Gastroesophageal sphincter (tissue), 4 donors: ENCODE measurements at places on chromosomes 7 and 10.

GRCh38 chr7:94662548-94662947 is 6.6 kb upstream of the SGCE start:
- no peak for ATAC-seq

- ATAC-seq = no peak
These were observed 1.7 kb downstream of the ABCC2 start for GRCh38 chr10:99784016-99784726.

- ATAC-seq = no peak
These were observed 213.9 kb upstream of the LRRN3 start for GRCh38 chr7:110877016-110877415.

DNA sequence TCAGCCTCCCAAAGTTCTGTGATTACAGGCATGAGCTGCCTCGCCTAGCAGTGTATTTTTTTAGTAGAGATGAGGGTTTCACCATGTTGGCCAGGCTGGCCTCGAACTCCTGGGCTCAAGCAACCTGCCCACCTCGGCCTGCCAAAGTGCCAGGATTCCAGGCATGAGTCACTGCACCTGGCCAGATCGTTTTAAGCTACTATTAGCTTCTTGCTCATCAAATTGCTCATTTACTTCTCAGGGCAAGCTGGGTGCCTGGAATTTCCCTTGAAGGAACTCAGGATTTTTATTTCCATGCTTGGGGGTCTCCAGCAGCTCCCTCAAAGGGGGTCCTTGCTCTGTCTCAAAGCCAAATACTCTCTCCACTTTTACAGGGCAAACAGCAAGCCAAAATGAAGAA is 798.0 kb upstream of the AUTS2 start:
- no peak for ATAC-seq

- ATAC-seq = no peak
These were observed 650.4 kb upstream of the CELF2 start for GRCh38 chr10:10367264-10367663.

- ATAC-seq = no peak
These were observed 480.2 kb downstream of the KCNMA1 start for GRCh38 chr10:77157248-77158019.

- no peak for ATAC-seq
These were observed 143.8 kb downstream of the RSU1 start for GRCh38 chr10:16673443-16673842.

- ATAC-seq = no peak
These were observed 111.6 kb downstream of the PHTF2 start for GRCh38 chr7:77910124-77910523.

- no peak for ATAC-seq
These were observed 70.7 kb downstream of the RBAK start for GRCh38 chr7:5116359-5116758.

DNA sequence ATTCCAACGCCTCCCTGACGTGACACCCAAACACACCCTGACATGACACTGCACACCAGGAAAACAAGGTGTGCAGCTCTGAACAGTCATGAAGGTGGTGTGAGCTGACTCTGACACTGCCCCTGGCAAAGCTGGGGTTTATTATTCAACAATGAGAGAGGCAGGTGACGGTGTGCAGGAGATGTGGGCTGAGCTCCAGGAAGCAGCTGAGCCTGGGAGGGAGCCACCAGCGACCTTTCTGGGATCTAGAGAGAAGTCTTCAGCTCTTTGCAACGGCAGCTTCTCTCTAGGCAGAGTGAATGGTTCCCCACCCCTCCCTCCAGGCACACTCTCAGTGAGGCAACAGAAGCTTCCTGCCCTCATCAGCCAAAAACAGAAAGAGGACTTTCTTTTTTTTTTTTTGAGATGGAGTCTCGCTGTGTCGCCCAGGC is 65.6 kb downstream of the SH3PXD2A start:
- ATAC-seq = no peak

- no peak for ATAC-seq
These were observed 142.7 kb downstream of the SDK1 start for GRCh38 chr7:3443716-3444115.

- no peak for ATAC-seq
These were observed 55.1 kb upstream of the PPP2R2D start for GRCh38 chr10:131845505-131846239.

- no peak for ATAC-seq
These were observed 76.1 kb upstream of the KCNMA1 start for GRCh38 chr10:77713521-77714280.

GRCh38 chr7:7972128-7972527 is 3.5 kb downstream of the GLCCI1 start:
- no peak for ATAC-seq

DNA sequence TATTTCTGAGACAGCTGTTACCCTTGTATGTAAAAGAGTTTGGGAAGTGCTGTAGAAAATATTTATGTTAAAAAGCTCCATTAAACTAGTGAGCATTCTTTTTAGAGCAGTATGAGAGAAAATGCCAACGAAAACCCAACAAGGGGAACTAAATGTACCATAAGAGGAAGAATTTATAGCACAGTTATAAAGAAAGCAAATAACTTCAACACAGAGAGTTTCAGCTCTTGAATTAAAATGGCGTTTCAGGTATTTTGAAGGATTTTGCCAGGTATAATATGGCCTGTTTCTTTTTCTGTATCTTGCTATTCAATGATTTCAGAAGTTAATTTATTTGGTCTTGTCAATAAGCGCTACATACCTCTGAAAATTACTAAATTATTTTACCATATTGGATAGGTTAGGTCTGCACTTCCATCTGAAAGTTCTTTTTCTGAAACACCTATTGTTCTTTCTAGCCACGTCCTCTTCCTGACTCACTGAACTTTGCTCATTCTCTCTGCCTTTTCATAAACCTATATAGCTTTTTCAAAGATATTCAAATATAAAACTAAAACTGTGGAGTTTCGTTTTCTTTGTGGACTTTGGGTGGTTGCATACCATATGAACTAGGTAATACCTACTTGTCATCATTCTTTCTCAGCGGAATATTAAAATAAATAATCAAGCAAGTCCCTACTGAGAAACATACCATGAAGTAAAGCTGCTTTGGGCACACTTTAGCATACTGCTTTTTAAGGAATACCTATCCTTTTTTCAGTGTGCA is 136.1 kb downstream of the SEMA3A start:
- ATAC-seq = no peak

DNA sequence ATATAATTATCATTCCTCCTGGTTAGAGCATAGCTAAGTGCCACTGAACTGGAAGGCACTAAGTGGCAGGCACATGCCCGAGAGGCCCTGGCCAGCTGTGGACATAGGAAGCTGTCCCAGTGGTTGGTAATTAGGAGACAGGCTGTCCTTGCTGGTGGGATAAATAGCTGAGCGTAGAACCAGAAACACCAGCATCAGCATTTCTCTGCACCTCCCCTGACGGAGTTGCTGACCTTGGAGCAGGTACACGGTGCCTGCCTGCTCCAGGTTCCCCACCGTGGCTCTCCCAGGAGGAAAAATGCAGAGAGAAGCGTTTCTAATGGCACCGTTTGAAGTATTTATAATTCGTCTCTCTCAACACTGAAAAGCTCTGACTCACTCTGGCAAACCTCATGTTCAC is 5.6 kb upstream of the ABLIM1 start:
- no peak for ATAC-seq

GRCh38 chr10:34200355-34200901 is 614.7 kb downstream of the PARD3 start:
- ATAC-seq = no peak

DNA sequence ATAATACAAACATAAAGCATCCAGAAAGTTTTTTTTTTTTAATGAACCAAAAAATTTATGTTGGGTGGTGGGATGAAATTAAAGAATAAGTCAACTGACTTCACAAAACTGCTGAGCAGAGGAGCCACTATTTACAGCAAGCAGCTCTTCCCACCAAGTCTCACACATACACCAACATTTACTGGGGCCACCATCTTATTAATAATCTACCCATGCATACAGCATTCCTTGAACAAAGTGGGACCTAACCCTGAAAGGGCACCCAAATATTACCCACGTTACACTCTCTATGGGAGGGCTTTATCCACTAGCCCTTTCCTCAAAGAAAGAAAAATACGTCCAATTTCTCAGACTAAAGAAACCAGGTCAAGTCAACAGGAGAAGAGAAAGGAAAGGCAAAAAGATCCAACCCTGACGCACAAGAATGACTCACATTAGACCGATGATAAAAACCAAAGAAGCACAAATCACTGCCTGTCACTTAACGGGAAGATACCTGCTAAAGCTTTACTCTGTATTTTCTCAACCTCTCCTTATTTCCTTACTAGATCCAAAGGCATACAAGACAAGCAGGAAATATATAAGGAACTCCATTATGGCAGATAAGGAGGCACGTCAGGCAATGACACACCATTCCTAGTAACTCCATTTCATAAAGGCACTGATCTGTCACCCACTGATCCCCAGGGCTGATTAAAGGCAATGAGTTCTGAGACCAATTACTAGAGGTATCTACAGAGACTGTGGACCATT is 141.8 kb upstream of the ASAH2 start:
- ATAC-seq = no peak

DNA sequence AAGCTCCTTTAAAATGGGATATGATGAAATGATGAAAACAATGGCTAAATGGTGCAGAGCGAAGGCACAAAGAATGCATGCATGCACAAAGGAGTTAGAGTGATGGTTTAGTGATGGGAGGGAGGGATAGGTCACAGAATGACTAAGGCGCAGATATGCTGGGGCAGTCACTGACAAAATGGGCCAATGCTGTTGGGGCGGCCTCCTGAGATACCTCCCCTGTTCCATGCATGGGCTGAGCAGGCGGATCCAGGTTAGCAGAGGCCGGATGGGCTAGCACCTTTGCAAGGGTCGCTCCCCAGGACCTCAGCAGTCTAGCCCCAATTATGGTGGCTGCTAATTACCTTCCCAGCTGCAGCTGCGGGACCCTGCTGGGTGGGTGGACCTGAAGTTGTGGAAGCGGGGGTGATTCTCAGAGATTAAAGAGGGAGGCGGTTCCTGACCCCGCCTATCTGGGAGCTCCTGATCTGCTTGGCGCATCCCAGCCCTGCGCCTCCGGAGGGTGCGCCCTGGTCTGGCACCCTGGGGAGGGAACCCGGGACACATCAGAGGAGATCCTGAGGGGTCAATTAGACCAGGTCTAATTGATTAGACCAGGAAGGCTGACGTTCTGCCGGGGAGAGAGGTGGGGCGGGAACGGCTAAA is 175.0 kb downstream of the CYP26A1 start:
- no peak for ATAC-seq

- no peak for ATAC-seq
These were observed 13.7 kb downstream of the MOSPD3 start for GRCh38 chr7:100626055-100626454.

- ATAC-seq = no peak
These were observed 762 bp downstream of the PON1 start for GRCh38 chr7:95323410-95324129.

DNA sequence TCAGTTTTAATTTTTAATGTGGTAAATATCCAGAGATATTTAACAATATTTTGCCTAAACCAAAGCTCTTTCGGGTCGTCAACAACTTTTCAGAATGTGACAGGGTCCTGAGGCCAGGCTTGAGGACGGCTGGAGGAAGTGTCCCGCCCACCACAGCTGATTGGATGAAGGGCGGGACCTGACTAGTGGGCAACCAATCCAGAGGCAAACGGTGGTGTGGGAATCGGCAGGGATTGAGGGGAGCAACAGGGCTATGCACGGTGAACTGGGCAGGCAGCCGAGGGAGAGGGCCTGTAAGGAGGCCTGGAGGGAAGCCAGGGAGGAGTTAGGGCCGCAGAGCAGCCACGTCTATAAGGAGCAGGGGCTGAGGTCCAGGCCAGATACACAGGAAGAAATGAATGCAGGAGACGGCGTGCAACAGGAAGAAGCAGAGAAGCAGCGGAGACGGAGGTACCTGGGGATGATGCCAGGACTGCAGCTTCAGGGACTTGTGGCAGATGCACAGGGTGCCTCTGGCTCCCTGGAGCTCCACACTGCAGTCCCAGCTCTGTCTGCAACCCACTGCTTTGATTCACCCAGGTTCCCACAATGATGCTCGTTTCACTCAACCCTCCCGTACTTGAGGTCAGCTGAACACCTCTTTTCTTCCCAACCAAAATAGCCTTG is 46.1 kb upstream of the ZMIZ1 start:
- no peak for ATAC-seq

- ATAC-seq = no peak
These were observed 46.4 kb downstream of the CSTF2T start for GRCh38 chr10:51653025-51653424.

DNA sequence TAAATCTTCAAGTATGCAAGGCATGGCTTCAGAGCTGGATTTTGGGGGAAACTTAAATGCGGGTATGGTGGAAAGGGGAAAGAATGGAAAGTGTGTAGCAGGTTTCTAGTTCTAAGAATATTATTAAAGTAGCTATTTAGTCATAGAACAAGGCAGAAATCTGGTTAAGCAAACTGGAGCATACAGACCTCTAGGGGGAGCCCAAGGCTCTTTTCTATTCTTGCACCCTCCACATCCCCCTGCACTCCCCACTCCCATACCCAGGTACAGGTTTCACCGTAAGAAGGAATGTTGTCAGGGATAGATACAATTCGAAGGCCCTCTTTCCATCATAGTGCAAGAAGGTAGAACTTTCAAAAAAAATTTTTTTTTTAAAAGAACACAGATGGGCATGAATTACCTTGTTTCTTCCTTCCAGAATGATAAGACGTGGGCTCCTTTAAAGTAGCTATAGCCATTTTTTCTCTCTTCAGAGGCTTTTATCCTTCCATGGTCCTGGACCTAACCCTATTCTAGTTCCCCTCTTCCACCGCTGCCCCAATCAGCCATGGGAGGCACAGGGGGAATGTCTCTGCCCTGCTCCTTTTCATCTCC is 41.5 kb upstream of the SMIM30 start:
- no peak for ATAC-seq

DNA sequence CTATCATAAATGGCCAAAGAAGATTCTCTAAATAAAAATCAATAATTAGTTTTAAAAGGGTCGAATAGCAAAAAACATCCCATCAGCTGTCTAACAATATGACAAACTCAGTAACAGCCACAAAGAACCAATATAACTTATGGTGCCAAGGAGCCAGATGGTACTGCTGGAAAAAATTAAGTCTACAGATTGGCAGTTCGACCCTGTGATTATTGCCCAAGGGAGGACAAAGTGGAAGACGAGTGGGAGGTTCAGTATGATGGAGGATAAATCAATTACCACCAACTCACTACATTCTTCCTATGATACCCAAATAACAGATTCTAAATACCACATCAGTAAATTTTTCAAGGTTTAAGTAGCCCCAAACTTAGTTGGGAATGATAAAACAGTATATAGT is 49.0 kb downstream of the SKAP2 start:
- ATAC-seq = no peak

DNA sequence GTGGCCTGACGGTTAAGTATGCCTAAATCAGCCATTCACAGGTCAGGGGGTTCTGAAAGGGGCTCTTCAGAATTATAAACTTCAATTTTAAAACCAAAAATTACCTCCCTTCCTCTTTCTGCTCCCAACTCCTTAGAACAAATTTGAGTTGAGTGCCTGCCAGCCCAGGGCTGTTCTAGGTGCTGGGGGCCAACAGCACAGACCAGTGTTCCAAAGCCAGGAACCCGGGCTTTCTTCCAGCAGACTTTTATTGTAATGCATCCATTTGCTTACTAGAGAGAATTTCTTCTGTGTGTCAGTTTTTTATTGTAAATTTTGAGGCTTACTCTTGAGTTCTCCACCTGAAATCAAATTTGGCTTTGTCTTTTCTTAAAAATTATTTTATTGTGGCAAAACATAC is 238.5 kb downstream of the CACNB2 start:
- ATAC-seq = no peak

GRCh38 chr7:5578495-5578894 is 154.9 kb upstream of the TNRC18 start:
- no peak for ATAC-seq

- ATAC-seq = no peak
These were observed 168.9 kb downstream of the CSTF2T start for GRCh38 chr10:51530541-51530940.

GRCh38 chr10:26983156-26983555 is 117.1 kb downstream of the ANKRD26 start:
- ATAC-seq = no peak
